ENCODE measurements at places on chromosomes 6 and 20.

- DNase-seq: no peak
Observed at GRCh38 chr6:20129290-20130088, 82.8 kb downstream of the MBOAT1 start.

DNA sequence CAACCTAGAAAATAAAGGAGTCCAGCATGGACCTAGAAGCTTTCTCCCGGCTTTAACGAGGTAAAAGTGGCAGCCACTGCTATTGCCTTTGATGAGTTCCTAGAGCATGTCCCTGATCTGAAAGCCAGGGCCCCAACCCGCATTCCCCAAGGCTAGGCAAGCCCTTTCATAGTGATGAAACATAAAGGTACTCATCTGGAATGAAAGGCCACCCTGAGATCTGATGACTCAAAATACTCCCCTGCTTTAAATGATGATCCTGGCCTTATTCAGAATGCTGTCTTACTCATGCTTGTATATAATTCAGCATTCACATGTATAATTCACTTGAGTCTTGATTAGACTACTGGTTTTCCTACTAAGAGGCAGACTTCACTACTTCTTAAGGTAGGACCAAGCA is 21.3 kb downstream of the TTPAL start:
- no peak for DNase-seq

GRCh38 chr6:57222743-57223077 is 603 bp upstream of the RAB23 start:
- DNase-seq: no peak

- no peak for DNase-seq
Observed at GRCh38 chr6:88490908-88491264, 324.7 kb upstream of the CNR1 start.

GRCh38 chr6:41633056-41633634 is 5.1 kb upstream of the MDFI start:
- DNase-seq: no peak

GRCh38 chr6:44662461-44663121 is 275.1 kb downstream of the CDC5L start:
- DNase-seq: peak; percentile 37

DNA sequence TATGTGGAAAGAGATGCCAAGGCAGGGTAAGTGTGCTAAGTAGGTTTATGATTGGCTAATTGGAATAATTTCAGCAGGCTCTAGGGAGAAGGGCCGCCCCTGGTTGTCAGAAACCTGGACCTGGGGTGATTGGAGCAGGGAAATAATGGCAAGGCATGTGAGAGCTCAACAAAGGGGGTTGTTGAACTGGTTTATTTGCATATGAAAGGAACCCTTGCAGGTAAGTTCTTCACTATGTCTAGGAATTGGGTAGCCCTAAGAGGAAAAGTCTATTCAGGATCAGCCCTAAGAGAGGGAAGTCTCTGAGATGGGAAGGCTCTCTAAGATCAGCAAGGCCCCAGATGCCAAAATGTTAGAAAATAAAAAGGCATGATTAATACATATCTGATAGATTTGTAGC is 175.4 kb upstream of the PRND start:
- no peak for DNase-seq

GRCh38 chr6:118825661-118826060 is 68.3 kb upstream of the ASF1A start:
- no peak for DNase-seq

DNA sequence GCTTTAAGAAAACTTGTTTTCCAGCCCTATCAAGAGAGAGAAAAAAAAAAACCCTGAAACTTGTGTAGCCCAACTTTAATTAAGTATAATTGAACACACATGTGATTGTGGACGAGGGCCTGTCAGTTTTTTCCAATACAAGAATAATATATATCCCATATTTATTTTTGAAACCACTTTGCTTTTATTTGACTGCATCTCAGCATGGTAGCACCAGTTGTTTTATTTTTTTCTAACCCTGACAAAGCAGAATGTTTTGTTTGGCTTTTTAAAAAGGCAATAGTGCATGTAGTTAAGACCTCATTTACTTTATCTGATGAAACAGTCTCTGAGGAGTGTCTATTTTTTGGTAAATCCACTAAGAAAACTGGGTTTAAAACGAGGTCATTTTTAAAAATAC is 257.7 kb downstream of the CDKAL1 start:
- DNase-seq: no peak

GRCh38 chr6:16334671-16335070 is 96.3 kb downstream of the GMPR start:
- DNase-seq: no peak

- DNase-seq: no peak
Observed at GRCh38 chr6:137638926-137639706, 144.9 kb upstream of the OLIG3 start.

Measured in left hindlimb (tissue), 1 donor.